ENCODE measurements at places on chromosomes 2 and 18.

DNA sequence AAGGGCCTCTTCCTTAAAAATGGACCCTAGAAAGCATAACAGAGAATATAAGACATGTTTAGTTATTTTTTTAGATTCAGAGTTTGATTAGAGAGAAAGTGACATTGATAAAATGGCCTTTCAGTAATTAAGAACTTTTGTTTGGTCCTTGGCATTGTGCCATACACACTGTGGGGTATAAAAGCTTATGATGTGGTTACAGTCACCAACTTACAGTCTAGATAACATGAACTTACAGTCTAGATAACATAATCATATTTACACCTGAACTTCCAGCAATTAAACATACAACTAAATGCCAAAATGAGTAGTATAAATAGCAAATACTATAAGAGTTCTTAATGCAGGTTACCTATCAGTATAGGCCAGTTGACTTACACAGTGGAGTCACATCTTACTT is 25.6 kb upstream of the EFEMP1 start:
- no peak for DNase-seq

DNA sequence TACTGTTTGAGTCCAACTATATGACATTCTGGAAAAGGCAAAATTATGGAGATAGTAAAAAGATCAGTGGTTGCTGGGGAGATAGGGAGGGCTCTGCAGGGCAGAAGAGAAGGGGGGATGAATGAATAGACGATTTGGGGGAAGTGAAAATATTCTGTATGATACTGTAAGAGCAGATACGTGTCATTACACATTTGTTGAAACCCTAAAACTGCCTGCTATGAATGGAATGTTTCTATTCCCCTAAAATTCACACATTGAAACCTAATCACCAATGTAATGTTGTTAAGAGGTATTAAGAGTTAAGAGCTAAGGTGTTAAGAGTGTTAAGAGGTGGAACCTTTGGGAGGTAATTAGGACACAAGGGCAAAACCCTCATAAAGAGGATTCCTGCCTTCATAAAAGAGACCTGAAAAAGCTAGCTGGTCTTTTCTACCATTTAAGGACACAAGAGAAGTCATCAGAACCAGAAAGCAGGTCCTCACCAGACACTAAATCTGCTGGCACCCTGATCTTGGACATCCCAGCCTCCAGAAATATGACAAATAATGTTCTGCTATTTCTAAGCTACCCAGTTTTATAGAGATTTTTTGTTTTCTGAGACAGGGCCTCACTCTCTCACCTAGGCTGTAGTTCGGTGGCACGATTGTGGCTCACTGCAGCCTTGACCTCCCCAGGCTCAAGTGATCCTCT is 76.2 kb downstream of the ATAD2B start:
- DNase-seq = no peak

DNA sequence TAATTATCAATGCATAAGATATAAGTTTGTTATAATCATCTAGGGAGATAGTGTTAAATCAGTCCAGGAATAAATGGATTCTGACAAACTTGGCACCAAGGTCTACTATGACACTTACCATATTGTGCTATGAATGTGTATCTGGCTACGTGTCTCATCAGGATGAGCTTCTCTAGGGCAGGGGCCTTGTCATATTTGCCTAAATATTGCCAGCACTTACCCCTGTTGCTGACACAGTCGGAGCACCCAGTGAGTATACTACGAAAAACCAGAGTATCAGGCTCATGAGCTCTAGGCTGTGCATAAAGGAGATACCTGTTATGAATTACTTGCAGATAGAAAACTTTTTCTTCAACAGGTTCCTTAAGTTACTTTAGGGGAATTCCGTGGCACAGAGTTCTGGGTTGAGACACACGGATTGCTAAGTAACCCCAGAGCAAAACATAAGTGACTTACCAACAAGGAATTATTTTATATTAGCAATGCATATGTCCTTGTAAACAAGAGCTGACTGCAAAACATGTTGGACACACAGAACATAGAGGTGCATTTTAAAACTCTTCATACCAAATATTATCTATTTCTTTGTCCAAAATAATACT is 7.7 kb upstream of the TTC39C start:
- DNase-seq = no peak

DNA sequence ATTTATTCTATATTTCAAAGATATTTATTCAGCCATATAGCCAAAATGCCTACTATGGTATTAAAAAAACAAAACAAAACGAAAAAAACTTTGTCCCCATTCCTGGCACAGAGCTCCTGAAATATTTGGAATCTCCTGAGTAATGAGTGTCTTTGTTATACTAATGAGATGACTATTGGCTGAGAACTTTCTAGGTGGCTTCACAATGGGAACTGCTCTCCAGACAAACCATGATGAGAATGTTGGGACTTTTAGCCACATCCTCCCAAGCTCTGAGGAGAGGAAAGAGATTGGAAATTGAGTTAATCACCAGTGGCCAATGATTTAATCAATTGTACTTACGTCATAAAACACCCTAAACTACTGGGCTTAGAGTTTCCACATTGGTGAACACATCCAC is 631.8 kb upstream of the SETBP1 start:
- DNase-seq = no peak

DNA sequence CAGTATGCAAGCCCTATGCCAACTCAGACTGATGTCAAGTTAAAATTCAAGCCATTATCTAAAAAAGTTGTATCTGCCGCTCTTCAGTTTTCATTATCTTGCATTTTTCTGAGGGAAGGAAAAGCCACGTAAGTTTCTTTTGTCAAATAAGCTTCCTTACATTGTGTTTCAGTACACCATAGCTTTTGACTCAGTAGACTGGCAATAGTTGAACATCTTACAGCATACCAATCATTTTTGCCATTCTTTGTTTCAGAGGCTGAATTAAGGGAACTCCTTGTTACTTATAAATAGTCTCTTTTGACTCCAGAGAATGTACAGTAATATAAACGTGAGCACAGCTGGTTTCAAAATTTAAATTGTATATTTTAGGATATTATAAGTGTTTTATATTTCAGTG is 120.6 kb downstream of the EHBP1 start:
- DNase-seq = no peak

DNA sequence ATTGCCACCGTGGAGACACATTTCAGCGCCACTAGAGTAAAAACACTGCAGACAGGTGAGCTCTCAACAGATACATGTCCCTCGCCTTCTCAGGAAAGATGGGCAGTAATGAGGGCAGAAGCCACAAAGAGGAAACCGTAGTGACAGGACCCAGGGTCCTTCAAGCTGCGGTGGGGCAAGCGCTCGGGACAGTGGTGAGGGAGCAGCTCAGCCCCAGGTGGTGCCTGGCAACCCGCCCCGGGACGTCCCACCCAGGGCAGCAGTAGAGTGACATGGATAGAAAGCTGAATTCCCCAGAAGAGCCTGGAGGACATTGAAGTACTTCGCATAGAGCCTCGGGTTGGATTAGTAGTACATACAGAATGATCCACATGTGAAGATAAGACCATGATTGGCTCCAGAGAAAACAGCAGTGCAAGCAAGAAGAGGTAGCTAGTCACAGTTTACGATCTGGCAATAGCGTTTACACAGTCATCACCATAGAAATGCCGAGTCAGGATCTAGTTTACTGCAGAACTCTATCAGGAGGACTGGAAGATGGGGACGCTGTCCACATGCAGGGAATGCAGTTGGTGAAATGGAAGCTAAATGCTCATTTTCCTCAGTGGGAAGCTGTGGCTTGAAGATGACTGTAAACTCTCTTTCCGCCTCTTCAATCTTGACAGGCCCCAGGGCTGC is 37.4 kb upstream of the ALPP start:
- no peak for DNase-seq

GRCh38 chr2:75023666-75024455 is 65.4 kb downstream of the POLE4 start:
- no peak for DNase-seq

- DNase-seq = no peak
Measured at GRCh38 chr2:101368376-101368775, 18.9 kb downstream of the CREG2 start.

GRCh38 chr2:8193686-8194615 is 487.9 kb upstream of the ID2 start:
- no peak for DNase-seq

DNA sequence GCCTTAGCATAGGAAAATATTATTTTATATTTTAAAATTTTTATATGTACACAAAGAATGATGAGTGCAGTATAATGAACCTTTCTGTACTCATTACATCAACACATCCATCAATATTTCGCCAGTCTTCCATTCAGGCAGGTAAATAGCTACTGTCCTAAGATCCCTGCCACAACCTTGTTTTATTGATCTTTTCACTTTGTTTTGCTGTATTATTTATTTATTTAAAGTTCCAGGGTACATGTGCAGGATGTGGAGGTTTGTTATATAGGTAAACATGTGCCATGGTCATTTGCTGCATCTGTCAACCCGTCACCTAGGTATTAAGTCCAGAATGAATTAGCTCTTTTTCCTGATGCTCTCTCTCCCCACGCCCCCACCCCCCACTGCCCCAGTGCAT is 64.6 kb downstream of the INHBB start:
- no peak for DNase-seq

- DNase-seq = no peak
Measured at GRCh38 chr2:120850551-120850950, 114.9 kb downstream of the GLI2 start.

- no peak for DNase-seq
Measured at GRCh38 chr18:74544898-74545297, 10.6 kb downstream of the CNDP1 start.

DNA sequence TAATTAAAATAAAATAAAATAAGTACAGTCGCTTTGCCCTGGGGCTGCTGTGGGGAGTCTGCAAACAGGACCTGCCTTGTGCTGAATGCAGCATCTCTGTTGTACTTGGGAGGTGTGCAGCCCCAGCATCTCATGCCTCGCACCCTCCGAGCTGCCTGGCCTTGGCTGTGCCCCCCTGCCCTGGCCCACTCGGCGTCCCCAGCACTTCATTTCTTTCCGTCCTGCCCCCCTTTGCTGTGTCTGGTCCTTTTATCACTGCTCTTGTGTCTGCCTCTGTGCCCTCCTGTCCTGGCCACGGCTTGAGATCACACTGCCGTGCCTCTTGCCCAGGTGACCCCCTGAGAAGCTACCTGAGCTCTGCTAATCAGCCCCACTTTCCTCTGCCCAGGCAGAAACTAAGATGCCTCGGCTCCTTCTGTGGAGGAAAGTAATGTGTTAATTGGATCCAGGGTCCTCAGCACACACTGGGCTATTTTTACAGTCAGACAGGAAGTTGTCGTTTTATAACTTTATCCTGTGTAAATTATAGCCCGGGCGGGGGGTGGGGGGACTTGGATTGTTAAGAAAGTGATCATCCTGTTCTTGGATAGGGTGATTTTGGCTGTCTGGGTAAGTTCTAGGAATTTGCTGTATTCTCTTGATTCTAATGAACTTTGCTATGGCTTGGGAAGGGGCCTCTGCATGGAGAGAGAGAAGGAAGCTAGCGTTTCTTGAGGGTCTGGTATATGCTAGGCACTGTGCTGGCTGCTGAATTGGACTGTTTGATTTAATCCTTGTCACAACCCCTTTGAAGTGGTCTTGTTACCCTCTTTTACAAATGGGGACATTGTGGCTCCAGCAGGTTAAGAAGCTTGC is 69.4 kb downstream of the AGAP1 start:
- DNase-seq = no peak

DNA sequence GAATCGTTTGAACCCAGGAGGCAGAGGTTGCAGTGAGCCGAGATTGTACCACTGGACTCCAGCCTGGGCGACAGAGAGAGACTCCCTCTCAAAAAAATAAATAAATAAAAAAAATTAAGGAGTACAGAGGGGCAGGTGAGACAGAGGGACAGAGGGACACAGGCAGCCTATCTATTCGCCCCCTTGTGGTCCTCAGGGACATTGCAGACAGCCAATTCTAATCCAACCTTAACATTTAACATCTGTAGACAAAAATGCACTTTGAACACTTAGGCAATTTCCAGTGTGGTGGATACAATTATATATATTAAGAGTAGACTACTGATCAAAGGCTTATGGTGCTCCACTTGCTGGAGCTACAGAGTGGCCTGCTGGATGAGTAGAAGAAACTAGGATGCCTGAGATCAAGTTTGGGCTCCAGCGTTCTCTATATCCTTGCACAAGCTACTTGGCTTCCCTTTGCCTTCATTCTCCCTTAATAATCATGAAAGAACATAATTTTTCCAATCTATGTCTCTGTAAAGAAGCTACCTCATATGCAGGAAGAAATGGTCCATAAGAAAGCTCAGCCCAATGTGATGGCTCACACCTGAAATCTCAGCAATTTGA is 8.2 kb upstream of the SMARCAL1 start:
- no peak for DNase-seq

GRCh38 chr2:202754936-202755335 is 116.6 kb downstream of the ICA1L start:
- no peak for DNase-seq

DNA sequence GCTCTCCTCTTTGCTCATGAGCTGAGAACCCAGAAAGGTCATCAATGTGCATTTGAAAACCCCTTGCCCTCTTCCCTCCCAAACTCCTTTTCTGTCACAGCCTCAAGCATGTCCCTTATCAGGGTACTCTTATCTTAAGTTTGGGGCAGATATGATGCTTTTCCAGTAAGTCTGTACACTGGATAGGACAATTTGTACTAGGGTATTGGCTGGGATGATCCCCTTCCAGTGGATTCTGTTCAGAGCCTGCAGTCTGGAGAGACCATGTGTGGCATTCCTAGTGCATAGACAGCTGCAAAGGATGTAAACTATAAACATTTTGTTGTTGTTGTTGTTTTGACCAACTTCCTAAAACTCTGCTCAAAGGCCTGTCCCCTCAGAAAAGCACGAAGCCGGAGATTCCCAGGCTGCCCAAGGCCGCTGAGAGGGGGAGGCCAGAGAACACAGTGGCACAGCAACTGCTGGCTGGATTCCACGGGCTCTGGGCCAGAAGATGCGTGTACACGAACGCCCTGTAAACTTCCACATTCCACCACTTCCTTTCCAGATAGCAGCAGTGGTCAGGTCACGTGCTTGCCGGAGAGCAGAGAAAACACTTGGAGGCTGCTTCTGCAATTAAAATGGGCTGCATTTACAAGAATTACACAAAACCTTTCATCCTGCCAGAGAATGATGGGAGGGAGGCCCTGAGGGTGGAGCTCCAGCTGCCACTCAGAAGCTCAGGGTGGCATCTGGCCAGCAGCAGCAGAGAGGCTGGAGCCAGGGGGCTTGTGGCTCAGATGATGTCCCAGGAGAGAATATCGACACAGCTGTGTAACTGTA is 42.1 kb downstream of the BMP10 start:
- peak; percentile 96 for DNase-seq

DNA sequence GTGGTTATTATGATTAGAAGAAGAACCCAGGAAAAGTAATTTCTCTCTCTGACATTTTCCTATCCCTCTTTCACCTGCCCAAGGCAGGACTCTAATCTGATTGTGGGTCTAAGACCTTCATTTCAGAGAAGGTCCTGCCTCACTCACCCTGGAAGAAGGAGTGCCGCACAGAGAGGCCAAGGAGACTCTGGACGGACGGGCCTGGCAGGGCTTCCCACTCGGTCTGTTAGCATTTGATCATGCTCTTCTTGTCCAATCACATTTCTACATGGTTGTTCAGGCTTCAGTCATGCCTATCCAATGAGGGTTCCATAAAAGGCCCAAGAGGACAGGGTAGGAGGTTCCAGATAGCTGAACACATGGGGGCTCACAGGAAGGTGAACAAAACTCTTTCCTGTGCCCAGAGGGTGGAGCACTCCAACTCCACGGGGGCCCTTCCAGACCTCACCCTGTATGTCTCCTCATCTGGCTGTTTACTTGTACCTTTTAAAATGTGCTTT is 27.0 kb downstream of the ZNF892 start:
- no peak for DNase-seq
